Mucosa of gallbladder (tissue), 1 donor: ENCODE measurements at places on chromosomes 6 and 20.

- no peak for DNase-seq
Observed at GRCh38 chr20:52941808-52942207, 30.4 kb upstream of the TSHZ2 start.

DNA sequence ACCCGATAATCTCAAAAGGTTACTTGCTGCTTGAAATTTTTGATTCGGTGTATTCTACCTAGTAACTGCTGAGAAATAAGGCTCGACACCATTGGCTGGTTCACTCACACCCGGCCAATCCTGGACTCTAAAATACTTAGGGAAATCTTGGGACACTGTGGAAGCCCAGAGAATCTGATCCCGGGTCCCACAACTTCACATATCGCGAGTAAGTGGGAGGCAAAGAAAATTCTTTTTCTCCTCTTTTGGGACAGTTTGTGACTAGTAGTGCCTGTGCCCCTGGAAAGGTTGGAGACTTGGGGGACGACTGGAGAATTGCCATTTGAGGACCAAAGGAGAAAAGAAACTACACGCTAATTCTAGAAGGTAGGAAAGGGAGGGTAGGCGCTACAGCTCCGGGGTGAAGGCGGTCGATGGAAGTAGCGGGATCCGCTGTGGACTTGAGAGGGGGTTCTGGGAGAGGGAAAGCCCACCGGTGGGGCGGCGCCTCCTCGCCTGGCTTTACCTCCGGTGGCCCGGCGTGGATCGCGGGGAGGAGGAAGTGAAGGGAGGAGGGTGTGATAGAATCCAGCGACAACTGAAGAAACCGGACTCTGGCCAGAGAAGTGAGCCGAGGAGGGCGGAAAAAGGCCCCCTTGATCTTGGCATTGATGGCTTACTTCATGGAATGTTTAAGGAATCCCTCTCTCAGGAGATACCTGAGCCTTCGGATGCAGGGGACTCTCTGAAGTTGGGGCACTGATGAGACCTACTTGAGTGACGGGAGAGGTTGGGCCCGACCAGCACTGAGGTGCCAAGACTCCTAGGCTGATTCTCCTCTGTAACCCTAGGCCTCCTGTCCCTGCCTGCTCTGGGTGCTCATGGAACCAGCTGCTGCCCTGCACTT lies 18.8 kb upstream of the BTN3A3 start:
- peak; percentile 83 for DNase-seq

DNA sequence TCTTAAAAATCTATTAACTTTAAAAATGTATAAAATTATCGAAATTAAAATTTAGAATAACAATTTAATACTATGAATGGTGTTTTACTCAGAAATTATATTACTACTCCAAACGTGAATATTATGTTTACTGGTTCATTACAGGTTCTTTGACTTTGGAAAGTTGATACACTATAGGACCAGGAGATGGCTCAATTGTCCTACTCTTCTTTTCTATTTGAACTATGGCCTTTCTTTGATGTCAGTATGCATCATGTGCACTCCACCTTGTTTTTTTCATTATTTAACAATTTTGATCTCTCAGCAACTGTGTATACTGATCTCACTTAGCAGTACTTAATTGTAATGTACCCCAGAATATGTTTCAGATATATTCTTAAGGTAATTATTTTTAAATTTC lies 391.5 kb upstream of the MANEA start:
- DNase-seq = no peak

GRCh38 chr6:24052590-24052961 lies 73.4 kb upstream of the NRSN1 start:
- no peak for DNase-seq

DNA sequence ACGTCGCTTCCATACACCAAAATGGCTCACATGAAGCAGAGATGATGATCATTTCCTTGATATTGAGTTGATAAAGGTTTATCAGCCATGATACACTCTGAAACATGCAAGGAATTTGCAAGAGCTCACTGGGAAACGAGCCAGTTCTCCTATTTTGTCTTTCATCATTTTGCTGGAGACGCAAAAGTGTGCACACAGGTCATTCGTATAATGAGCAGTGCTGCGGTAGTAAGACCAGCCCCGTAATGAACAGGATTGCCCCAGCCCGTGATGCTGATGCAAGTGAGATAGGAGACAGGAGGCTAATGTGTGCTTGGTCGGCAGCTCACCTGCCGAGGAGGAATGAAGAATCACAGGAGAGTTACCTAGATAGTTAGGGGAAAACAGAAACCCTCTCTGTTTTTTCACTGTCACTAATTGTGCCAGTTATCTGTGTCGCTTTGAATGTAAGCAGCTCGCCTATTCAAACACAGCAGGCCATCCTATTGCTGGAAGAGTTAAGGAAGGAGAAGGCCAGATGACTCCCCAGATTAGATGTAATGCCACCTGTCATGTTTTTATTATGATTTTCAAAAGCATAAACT lies 391.8 kb downstream of the SAMD5 start:
- no peak for DNase-seq

- DNase-seq = no peak
Observed at GRCh38 chr20:58223358-58223941, 5.0 kb downstream of the ANKRD60 start.

- DNase-seq = peak; percentile 58
Observed at GRCh38 chr20:50575865-50576720, 65.9 kb downstream of the PTPN1 start.

GRCh38 chr20:43689165-43689564 lies 22.3 kb downstream of the MYBL2 start:
- DNase-seq = no peak

- DNase-seq = no peak
Observed at GRCh38 chr20:1209447-1210387, 6.5 kb downstream of the C20orf202 start.

DNA sequence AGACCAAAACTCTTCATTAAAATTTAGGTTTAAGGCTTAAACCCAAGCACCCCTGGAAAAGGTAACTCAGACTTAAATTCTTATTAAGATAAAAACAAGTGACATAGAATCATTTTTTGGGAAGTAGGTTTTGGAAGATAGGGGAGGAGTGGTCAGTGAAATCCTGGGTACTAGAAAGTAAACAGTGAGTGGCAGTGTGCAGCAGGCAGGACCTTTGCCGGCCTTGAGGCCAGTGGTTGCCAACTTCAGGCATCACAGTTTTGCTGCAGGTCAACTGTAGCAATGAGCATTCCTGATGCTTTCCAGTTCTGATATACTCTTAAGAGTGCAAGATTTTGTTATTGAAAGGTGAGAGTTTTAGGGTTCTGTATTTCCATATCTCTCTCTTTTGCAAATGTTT lies 69.3 kb upstream of the SUPT3H start:
- no peak for DNase-seq

- DNase-seq = no peak
Observed at GRCh38 chr6:132199343-132199742, 201.9 kb downstream of the MOXD1 start.
